CD4-positive, CD25-positive, alpha-beta regulatory T cell (primary cell): ENCODE measurements at places on chromosomes 3 and 15.

DNA sequence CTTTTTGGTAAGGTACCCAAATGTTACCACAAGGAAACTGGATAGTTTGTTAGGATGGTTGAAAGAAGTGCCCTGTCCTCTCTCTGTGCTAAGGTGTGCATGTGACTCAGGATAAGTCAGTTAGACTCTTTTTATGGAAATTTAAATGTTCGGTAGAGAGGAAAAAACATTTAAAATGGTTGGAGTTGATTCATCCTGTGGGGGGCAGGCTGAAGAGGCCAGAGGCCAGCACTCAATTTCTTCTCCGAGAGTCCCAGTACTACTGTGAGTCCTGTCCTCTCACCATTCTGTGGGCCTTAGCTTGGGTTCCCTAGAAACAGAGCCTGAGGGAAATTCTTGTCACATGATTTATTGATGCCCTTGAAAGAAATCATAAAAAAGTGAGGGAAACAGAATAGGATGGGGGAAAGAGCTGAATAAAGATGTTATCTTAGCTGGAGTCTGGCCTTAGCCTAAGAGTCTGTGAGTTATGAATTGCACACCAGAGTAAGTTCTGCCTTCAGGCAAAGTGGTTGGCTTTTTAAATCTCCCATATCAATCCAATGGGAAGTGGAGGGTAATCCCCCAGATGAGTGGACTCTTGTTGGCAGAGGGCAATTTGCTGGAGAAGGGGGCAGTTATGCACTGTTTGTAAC is 106.5 kb upstream of the GALNT15 start:
- H3K27ac ChIP-seq = no peak overlapping the region
- H3K27me3 ChIP-seq = no peaks in the 10 kb centered on the region
- H3K36me3 ChIP-seq = no peaks in the 10 kb centered on the region
- no peak for DNase-seq
- H3K4me1 ChIP-seq = no peaks in the 10 kb centered on the region
- H3K4me3 ChIP-seq = no peak overlapping the region

DNA sequence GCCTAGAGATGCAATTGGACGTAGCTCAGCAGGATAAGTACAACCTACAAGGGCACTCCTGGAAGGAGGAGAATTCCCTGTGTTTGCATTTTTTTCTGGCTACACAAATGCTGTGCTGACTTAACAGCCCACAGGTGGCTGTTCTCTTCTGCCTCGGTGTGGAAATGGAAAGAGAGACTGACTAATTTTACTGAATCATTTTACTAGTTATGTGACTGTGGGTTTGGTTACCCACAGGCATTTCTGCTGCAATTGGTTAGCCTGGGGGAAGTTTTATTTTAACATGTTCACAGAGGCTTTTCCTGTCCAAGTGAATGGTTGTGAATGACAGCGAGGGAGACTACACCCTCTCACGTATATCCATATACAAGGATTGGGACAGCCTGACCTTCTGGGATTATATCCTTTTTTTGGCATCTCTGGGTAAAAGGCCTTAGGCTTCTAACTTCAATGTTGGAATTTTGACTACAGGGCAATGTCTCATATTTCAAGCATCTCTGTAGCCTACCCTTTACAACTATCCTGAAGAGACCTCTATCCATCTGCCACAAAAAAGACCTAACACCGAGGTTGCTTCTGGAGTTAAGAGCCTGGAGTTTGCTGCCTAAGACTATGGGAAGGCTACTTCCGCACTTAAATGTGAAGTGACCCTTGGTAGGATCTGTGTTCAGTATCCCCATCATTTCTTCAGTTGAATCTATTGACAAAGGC is 67.2 kb upstream of the TP63 start:
- H3K36me3 ChIP-seq = no peaks in the 10 kb centered on the region
- peak; percentile 6 for DNase-seq
- H3K4me3 ChIP-seq = no peak overlapping the region
- no peaks in the 10 kb centered on the region for H3K4me1 ChIP-seq
- no peaks in the 10 kb centered on the region for H3K27me3 ChIP-seq

DNA sequence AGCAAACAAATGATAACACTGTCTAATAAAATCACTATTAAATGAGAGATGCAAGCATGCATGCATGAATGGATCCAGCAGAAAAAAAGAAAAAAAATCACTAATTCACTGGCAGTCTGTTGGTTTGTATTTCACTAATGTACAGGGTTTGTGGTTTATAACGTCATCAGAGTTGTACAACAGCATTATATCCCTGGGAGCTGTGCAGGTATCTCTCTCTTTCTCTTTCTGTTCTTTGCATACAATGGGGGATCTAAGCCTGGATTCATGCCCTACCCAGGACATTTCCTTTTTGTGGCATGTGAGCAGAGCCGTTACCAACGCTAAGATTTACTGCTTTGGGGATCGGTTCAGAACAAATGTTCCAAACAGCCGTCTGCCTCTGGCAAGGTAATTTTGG is 229.5 kb downstream of the SOX2 start:
- H3K4me1 ChIP-seq = no peaks in the 10 kb centered on the region
- no peaks in the 10 kb centered on the region for H3K27me3 ChIP-seq
- no peak overlapping the region for H3K27ac ChIP-seq
- no peak overlapping the region for H3K4me3 ChIP-seq
- no peaks in the 10 kb centered on the region for H3K36me3 ChIP-seq
- no peak for DNase-seq

- no peak for DNase-seq
- no peak overlapping the region for H3K27ac ChIP-seq
- no peaks in the 10 kb centered on the region for H3K4me1 ChIP-seq
- H3K4me3 ChIP-seq = no peak overlapping the region
- H3K27me3 ChIP-seq = peaks cover 5% of the 10 kb centered on the region
- H3K36me3 ChIP-seq = no peaks in the 10 kb centered on the region
Observed at GRCh38 chr3:12221663-12222062, 63.0 kb upstream of the TIMP4 start.

GRCh38 chr3:56121716-56122115 is 346.6 kb downstream of the ERC2 start:
- H3K4me1 ChIP-seq = no peaks in the 10 kb centered on the region
- H3K36me3 ChIP-seq = no peaks in the 10 kb centered on the region
- no peak overlapping the region for H3K4me3 ChIP-seq
- no peaks in the 10 kb centered on the region for H3K27me3 ChIP-seq

- H3K27me3 ChIP-seq = no peaks in the 10 kb centered on the region
- H3K27ac ChIP-seq = no peak overlapping the region
- peaks cover 6% of the 10 kb centered on the region for H3K4me1 ChIP-seq
- no peak for DNase-seq
- peaks cover 72% of the 10 kb centered on the region for H3K36me3 ChIP-seq
Observed at GRCh38 chr3:47082519-47082918, 81.4 kb downstream of the SETD2 start.

DNA sequence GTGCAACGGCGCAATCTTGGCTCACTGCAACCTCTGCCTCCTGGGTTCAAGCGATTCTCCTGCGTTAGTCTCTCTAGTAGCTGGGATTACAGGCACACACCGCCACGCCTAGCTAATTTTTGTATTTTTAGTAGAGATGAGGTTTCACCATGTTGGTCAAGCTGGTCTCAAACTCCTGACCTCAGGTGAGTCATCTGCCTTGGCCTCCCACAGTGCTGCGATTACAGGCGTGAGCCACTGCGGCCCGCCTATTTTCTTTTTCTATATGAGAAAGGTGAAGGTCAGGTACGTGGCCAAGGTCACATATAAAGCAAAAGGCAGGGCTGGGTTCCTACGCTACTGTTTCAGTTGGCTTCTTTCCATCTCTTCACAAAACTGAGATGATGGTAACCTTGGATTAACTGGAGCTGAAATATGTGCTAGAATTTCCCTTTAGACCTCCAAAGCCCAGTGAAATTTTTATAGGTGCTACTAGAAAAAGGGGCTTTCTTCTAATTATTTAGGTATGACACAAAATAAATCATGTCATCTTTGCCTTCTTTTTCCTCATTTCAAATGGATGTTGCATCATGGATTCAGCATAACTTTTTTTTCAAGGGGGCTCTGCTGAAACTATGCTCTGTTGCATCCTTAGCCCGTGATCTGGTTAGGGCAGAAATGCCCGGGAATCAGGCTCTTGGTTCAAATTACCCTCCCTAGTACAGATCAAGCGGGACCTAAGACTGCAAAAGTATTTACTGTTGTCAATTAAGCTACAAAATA is 68.5 kb downstream of the MYO1E start:
- H3K4me1 ChIP-seq = peaks cover 15% of the 10 kb centered on the region
- no peaks in the 10 kb centered on the region for H3K36me3 ChIP-seq
- no peak overlapping the region for H3K27ac ChIP-seq
- no peak for DNase-seq
- no peak overlapping the region for H3K4me3 ChIP-seq

DNA sequence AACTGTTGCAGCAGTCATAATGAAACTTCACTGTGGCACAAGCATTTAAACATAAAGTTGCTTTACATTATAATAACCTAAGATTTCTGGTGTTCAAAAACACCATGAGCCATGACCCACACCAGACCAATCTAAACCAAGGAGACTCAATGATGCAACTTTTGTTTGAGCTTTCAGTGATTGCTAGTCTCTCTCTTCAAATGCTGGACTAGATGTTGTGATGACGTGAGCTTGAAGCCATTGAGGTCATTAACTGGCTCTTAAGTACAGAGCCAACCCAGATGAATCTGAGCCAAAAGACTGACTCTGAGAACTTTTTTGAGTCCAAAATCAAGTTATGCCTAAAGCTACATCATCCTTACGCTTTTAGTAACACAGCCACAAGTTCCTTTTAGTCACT is 36.5 kb downstream of the ATR start:
- H3K27me3 ChIP-seq = no peaks in the 10 kb centered on the region
- DNase-seq = no peak
- H3K36me3 ChIP-seq = peaks cover 20% of the 10 kb centered on the region
- no peak overlapping the region for H3K4me3 ChIP-seq

DNA sequence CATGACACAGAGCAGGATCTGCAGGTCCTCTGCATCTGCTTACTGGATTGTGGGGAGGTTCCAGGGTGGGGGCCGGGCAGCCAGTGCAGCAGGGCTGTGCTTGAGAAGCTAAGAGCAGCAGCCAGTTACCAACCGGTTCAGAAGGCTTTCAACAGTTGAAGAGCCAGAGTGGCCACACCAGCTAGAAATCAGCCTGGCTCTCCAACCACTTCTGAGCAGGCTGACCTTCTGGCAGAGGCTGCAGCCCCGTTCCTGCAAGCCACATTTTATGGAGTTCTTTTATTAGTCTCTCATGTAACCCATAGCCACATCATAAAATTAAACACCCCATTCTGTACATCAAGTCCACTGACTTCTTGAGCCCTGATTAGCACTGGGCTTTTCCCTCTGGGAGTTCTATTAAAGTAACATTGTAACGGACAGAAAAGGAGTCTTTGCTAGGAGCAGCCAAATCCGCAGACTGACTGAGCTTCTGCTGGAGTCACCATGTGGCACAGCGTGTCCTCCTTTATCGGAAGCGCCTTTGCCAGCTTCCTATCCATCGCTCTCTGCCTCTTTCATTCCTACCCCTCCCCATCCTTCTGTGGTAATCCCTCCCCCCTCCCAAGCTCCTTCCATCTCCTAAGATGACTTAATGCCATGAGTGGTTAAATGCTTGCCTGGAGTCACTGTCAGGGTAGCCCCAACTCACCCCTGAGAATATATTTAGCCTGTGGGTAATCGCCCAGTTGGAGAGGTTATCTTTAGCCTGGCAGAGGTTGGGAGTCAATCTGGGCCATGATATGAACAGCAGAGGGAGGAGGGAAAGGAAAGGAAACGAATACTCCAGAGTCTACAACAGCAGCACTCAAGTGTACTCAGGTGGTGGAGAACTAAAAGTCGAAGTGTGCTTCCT is 138.5 kb upstream of the HES1 start:
- no peaks in the 10 kb centered on the region for H3K4me1 ChIP-seq
- no peak overlapping the region for H3K4me3 ChIP-seq
- DNase-seq = no peak
- no peaks in the 10 kb centered on the region for H3K36me3 ChIP-seq
- peaks cover 2% of the 10 kb centered on the region for H3K27me3 ChIP-seq
- no peak overlapping the region for H3K27ac ChIP-seq

DNA sequence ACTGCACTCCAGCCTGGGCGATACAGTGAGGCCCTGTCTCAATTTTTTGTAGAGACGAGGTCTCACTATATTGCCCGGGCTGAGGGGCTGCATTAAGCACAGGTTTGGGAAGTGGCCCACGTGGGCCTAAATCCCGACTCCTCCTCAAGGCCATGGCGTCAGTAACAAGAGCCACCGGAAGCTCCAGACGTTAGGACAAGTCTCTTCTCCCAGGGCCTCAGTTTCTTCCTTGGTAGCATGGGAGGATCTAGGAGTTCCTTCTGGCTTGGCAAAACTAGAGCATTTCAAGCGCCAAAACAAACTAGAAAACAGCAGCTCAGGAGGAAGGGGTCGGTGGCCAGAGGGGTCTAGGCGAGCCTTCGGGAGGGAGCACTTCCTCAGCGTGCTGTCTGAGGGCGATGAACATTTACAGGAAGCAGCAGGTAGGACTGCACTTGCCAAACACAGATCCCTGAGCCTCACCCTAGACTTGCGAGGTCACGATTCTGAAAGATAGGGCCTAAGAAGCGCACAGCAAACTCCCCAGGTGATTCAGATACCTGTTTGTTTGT is 536 bp downstream of the SNAPC5 start:
- H3K27me3 ChIP-seq = no peaks in the 10 kb centered on the region
- peak overlapping the region; percentile 96 for H3K4me3 ChIP-seq
- peaks cover 74% of the 10 kb centered on the region for H3K36me3 ChIP-seq
- H3K4me1 ChIP-seq = peaks cover 24% of the 10 kb centered on the region
- DNase-seq = peak; percentile 60

DNA sequence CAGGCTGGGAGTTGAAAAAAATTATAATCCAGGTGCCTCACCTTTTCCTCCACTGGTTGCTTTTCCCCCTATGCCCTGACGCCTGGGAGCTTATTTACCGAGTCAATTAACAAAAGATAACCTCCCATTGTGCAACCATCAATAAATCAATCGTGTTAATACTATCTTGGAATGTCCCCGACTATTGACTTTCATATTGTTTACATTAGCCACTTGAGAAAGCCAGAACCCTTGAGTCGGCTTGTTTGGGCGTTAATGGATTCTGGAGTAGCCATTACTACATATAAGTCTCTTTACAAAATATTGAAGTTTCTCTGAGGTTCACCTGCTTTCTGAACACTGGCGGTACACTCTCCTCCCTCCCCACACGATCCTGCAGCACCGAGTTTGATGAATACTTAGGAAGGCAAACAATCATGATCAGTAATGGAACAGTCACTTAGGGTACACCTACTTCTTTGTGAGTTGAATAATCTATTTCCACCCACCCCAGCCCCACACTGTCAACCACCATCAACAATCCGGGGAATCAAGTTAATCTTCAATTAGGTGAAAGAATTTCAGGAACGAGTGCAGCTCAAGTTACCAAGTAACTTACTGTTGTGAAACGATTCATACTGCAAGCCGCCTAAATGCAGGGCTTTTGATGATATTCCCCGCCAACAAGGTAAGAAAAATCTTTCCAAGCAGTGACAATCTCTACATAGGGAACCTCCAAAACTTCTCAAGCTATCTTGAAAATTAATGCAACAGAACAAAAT is 159.3 kb upstream of the NR2F2 start:
- DNase-seq = no peak
- no peak overlapping the region for H3K27ac ChIP-seq
- H3K36me3 ChIP-seq = no peaks in the 10 kb centered on the region
- H3K4me3 ChIP-seq = no peak overlapping the region
- no peaks in the 10 kb centered on the region for H3K4me1 ChIP-seq

GRCh38 chr15:58604455-58604923 is 145.0 kb downstream of the ADAM10 start:
- DNase-seq = no peak
- peaks cover 27% of the 10 kb centered on the region for H3K36me3 ChIP-seq
- no peak overlapping the region for H3K4me3 ChIP-seq
- no peaks in the 10 kb centered on the region for H3K27me3 ChIP-seq
- H3K27ac ChIP-seq = no peak overlapping the region
